Esophagus muscularis mucosa (tissue), 4 donors: ENCODE measurements at places on chromosomes 13 and 19. TPM values are rescaled to one million over a fixed set of nuclear protein-coding genes. Genes with fewer than 3 reads are reported as not detected.

DNA sequence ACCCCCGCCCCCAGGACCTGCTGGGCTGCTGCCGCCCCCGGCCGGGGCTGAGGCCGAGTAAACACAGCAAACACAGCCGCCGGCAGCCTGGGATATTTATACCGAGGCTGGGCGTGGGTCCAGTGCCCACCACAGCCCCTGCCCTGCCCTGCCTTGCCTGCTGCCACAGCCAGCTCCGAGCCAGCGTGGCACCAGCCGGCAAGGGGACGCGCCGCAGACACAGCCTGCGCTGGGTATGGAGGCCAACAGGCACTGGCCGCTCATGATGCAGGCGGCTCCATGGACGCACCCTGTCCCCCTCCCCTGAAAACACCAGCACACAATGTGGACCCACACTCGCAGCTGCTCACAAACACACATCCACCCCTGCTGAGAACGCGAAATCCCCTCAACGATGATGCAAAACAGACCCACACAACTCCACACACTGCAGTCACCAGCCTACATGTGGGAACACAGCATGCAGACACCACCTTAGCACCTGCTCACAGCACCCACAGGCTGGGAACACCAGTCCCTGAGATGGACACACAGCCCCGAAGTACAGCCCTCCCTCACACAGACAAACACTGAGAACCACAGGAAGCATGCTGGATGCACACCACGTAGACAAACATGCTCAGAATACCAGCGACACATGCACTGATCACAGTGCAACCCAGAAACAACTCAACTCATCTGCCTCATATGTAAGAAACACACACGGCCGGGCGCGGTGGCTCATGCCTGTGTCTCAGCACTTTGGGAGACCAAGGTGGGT, 16.2 kb downstream of the CCDC97 start:
- H3K4me1 ChIP-seq, result peaks cover 76% of the 10 kb centered on the region
- peaks cover 30% of the 10 kb centered on the region for H3K36me3 ChIP-seq
- DNase-seq, result no peak
- peak overlapping the region; percentile 83 for H3K27ac ChIP-seq
- H3K27me3 ChIP-seq, result no peaks in the 10 kb centered on the region
- H3K4me3 ChIP-seq, result peak overlapping the region; percentile 52

DNA sequence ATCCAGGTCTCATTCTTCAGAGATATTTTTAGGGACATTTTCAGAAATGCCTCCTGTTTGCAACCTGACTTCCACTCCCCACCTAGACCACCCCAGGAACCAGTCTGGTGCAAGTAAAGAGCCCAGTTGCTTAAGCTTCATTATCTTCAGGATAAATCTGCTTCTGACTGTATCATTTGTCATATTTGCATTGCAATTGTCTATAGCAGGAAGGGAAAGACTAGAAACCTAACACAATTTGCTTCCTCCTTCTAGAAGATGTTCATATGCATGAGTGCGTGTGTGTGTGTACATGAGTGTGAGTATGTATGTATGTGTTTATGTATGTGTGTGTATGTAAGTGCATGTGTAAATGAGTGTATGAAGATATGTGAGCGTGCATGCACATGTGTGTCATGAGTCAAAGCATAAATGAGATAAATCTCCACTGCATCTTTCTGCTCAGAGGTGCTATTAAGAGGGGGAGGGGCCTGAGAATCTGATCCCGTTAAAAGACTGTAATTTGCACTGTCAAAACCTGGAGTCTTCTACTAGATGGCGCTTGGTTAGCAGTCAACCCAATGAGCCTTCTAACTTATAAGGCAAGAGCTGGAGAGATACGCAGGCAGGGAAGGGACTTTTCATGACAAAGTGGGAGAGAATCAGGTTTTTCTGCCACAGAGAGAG, 178.8 kb upstream of the KL start:
- no peaks in the 10 kb centered on the region for H3K36me3 ChIP-seq
- H3K27me3 ChIP-seq, result no peaks in the 10 kb centered on the region
- DNase-seq, result peak; percentile 83

DNA sequence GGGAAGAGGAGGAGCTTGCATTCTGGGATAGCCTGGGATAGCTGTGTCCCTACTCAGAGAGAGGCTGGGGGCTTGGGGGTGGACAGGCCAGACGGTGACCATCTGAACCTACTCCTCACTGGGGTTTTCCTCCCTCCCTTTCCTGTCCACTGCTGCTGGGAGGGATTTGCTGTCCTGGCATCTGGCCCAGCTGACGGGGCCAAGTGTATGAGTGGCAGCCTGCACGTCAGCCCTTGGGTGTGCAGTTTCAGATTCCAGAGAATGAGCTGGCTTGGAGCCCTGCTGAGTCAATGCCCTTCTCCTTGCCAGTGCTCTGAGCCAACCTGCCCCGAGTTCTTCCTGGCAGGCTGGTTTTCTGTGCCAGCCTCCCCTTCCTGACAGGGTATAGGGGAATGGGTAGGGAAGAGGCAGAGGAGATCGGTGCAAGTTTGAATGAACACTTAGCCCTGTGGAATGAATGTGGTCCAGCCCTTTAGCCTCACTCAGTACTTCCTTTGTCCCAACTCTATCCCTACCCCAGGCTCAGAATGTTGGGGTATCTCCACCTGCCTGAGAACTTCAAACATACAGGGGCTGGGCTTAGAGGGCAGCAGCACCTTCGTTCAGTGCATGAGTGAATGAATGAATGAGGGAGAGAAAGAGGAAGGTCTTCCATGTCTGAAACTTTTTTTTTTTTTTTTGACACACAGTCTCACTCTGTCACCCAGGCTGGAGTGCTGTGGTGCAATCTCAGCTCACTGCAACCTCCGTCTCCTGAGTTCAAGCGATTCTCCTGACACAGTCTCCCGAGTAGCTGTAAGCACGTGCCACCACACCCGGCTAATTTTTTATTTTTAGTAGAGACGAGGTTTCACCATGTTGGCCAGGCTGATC, 1.8 kb upstream of the ANGPTL4 start:
- DNase-seq, result peak; percentile 98
- peak overlapping the region; percentile 90 for H3K27ac ChIP-seq
- no peaks in the 10 kb centered on the region for H3K27me3 ChIP-seq
- no peaks in the 10 kb centered on the region for H3K36me3 ChIP-seq

The PCSK4 gene
- 3.7 TPM for total RNA-seq

The SLC10A2 gene
- not detected for total RNA-seq
